ENCODE measurements at places on chromosomes 6 and 20. TPM values are rescaled to one million over a fixed set of nuclear protein-coding genes. Genes with fewer than 3 reads are reported as not detected.

Gene LY6G6C
- not detected for total RNA-seq

Gene SUMO4
- total RNA-seq, result not detected

Gene CST5
- total RNA-seq, result not detected

Gene MMP24
- total RNA-seq, result 0.35 TPM

Gene POLR1C
- 17.3 TPM for total RNA-seq

Gene NRSN1
- not detected for total RNA-seq

Gene HSPA12B
- 17.5 TPM for total RNA-seq

Gene SOX18
- 38.4 TPM for total RNA-seq

Gene CLDN20
- 0.19 TPM for total RNA-seq

Gene COL19A1
- 1.2 TPM for total RNA-seq

Gene B3GALT4
- 8.5 TPM for total RNA-seq

Gene ZFAND3
- total RNA-seq, result 84.1 TPM

Gene ARMH2
- not detected for total RNA-seq

Gene GNAS-AS1
- 0.38 TPM for total RNA-seq

Gene MUCL3
- not detected for total RNA-seq

Gene RUNX2
- 0.43 TPM for total RNA-seq

Gene CTAGE9
- not detected for total RNA-seq

Gene SF3B5
- total RNA-seq, result 121 TPM

Gene BIRC7
- total RNA-seq, result not detected

Gene DPPA5
- total RNA-seq, result not detected

Gene PKIB
- not detected for total RNA-seq

Gene FAXC
- total RNA-seq, result not detected

Gene ARG1
- 0.35 TPM for total RNA-seq

Gene SLC52A3
- total RNA-seq, result 2.7 TPM

Gene ADGRF1
- not detected for total RNA-seq

Gene GHRH
- not detected for total RNA-seq

Data from Right ventricle myocardium inferior (tissue), 1 donor.